ENCODE measurements at places on chromosomes 3 and 15. TPM values are rescaled to one million over a fixed set of nuclear protein-coding genes. Genes with fewer than 3 reads are reported as not detected.

DNA sequence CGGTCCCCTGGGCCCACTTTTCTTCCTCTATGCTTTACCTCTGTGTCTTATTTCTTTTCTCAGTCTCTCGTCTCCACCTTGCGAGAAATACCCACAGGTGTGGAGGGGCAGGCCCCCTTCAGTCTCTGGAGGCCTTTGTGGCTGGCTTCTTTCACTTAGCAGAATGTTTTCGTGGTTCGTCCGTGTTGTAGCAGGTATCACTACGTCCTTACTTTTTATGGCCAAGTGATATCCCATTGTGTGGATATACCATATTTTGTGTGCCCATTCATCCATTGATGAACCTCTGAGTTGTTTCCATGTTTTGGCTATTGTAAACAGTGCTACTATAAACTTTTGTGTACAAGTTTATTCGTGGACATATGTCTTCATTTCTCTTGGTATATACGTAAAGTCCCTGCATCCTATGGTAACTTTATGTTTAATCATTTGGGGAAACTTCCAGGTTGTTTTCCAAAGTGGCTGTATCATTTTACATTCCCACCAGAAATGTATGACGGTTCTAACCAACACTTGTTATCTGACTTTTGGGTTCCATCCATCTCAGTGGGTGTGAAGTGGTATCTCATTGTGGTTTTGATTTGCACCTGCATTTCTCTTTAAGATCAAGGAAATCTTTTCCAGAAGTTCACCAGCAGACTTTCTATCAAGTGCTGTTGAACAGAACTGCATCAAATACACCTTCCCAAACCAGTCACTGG lies 5.6 kb downstream of the PIGZ start:
- ATAC-seq = no peak

- no peak for ATAC-seq
These were observed 867.8 kb downstream of the SQOR start for GRCh38 chr15:46502667-46503066.

- ATAC-seq = peak; percentile 96
These were observed at the start of gene CAMK1 for GRCh38 chr3:9769426-9770275. TSS of gene CAMK1 (minus strand) at chr3:9769947. CDS start at chr3:9767749, 2,198 bp downstream.

The RASL12 gene
- 0.53 TPM for total RNA-seq
